ENCODE measurements at places on chromosomes 13 and 19.

- DNase-seq = no peak
Measured at GRCh38 chr13:112675366-112675756, 14.5 kb upstream of the ATP11A start.

GRCh38 chr13:55992145-55992544 is 1148.6 kb upstream of the PRR20A start:
- DNase-seq = no peak

- DNase-seq = no peak
Measured at GRCh38 chr13:28540612-28541011, 45.7 kb upstream of the FLT1 start.

- DNase-seq = no peak
Measured at GRCh38 chr13:56352361-56352760, 788.4 kb upstream of the PRR20A start.

GRCh38 chr13:77511552-77511951 is 24.0 kb upstream of the SCEL start:
- no peak for DNase-seq

GRCh38 chr13:38687246-38688229 is 661 bp downstream of the FREM2 start:
- DNase-seq = no peak

- no peak for DNase-seq
Measured at GRCh38 chr19:56866538-56866937, 26.0 kb upstream of the PEG3 start.

- no peak for DNase-seq
Measured at GRCh38 chr13:100789968-100790367, 115.4 kb upstream of the TMTC4 start.

GRCh38 chr19:2359992-2360685 is at the start of gene TMPRSS9:
Gene TMPRSS9, plus strand, starts transcription at chr19:2360265. Its CDS starts 29,521 bp downstream, at chr19:2389786.
- no peak for DNase-seq

DNA sequence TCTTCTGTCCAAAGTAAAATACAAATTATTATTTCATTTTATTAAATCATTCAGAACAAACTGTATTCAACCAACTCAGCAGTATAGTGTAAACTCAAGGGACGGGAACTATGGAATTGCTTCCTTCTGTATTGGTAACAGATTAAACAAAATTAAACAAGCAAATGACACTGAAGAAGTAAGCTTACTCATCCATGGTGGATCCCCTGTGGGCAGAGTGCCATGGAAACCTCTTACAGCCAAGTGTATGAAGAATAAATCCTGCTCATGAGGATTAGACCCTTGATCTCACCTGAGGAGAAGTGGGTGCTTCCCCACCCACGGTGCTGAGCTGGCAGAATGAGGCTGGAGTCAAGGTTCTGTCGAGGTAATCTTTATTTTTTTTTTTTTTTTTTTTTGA is 18.0 kb upstream of the RFXAP start:
- DNase-seq = no peak

- no peak for DNase-seq
Measured at GRCh38 chr19:50556282-50557008, 11.8 kb downstream of the LRRC4B start.

- no peak for DNase-seq
Measured at GRCh38 chr13:53357582-53357981, 329.0 kb downstream of the OLFM4 start.

GRCh38 chr19:2551864-2552185 is 75.9 kb downstream of the GADD45B start:
- no peak for DNase-seq

GRCh38 chr19:49224879-49225278 is 67.3 kb downstream of the TRPM4 start:
- DNase-seq = no peak

- DNase-seq = no peak
Measured at GRCh38 chr19:47363758-47364531, 14.8 kb downstream of the DHX34 start.

DNA sequence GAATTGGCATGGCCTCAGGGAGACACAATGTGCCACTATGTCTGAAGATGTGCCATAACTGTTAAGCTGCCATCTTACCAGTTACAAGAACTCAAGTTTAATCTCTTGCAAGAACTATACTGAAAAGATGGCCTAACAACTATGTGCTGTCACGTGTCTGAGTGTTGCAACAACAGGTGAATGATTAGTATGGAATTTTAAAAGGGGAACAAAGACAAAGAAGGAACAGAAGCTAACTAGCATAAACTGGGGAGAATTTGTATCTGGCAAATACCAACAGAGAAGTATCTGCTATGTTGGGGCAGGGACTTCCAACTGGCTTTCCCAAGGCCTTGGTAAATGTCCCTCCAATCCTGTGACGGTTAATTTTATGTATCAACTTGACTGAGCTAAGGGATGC is 11.5 kb upstream of the ACOD1 start:
- no peak for DNase-seq

- DNase-seq = no peak
Measured at GRCh38 chr19:44807162-44807561, 1.7 kb upstream of the BCAM start.

DNA sequence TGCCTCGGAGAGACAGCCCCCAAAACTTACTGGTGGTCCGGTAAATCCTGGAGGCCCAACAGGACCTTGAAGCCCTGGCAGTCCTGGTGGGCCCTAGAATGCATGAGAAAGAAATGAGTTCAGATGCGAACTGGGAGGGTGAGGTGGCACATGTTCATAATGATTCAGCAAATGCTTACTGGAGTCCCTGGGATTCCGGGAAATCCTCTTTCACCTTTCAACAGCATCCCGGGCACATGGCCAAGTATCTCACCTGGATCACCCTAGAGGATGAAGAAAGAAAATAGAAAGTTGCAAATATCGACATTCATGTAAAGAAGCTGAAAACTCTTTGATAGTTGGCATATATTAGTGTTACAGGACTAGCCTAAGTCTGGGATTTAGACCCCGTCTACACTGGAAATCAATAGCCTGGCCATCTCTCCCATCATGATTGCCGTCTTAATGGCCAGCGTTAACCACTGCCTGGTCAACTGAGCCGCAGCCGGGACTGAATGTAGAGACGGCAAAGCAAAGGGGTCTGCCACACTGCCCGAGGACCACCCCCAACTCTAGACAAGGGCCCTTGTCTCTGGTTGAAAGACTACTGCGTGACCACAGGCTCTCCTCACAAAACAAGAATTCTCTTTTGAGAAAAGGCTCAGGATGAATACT is 96.9 kb downstream of the COL4A1 start:
- DNase-seq = no peak

DNA sequence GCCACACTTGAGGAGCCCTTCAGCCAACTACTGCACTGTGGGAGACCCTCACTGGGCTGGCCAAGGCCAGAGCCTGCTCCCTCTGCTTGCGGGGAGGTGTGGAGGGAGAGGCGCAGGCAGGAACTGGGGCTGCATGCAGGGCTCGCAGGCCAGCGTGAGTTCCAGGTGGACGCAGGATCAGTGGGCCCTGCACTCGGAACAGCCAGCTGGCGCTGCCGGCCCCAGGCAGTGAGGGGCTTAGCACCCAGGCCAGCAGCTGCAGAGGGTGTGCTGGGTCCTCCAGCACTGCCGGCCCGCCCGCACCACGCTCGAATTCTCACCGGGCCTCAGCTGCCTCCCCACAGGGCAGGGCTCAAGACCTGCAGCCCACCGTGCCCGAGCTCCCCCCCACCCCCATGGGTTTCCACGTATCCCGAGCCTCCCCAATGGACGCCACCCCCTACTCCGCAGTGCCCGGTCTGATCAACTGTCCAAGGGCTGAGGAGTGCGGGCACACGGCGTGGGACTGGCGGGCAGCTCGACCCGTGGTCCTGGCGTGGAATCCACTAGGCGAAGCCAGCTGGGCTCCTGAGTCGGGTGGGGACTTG is 1293.8 kb upstream of the PCDH9 start:
- DNase-seq = no peak

- no peak for DNase-seq
Measured at GRCh38 chr13:78592584-78592983, 10.8 kb downstream of the POU4F1 start.

- DNase-seq = no peak
Measured at GRCh38 chr13:52419080-52419479, 13.1 kb upstream of the THSD1 start.

DNA sequence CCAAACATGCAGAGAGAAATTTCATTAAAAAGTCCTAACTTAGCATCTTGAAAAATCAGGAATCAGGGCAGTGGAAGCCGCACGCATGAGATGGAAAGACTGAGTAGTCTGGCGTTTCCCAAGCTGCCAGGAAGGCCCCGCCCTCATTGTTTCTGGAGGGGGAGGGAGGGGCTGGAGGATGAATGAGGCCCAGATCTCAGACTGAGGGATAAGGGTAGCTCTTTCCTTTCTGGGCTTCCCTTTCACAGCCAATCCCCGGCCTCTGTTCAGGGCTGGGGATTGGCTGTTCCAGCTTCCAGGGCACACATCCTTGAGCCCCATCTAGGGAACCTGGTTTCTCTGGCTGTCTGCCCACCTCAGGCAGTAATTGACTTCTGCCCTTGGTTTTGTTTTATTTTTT is 7.3 kb downstream of the C19orf53 start:
- no peak for DNase-seq

GRCh38 chr13:112481458-112481857 is 105.3 kb downstream of the SPACA7 start:
- DNase-seq = no peak

DNA sequence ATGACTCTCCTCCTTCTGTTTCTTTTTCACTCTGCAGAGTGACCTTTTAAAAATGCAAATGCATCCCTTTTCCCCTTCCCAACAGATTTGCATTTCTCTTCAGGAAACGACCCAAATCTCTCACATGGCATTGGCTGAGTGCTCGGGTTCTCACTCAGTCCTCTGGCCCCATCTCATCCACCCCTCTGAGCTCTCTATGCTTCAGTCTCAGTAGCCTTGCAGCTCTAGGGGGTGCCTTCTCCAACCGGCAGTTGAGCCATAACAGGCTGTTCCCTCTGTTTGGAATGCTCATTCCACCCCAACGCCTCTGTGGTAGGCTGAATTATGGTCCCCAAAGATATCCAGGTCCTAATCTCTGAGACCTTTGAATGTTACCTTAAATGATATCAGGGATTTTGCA is 78.2 kb downstream of the AKAP11 start:
- DNase-seq = no peak

GRCh38 chr13:104296286-104296685 is 1230.1 kb upstream of the SLC10A2 start:
- no peak for DNase-seq

- DNase-seq = no peak
Measured at GRCh38 chr19:1471010-1471514, 8.0 kb downstream of the C19orf25 start.

DNA sequence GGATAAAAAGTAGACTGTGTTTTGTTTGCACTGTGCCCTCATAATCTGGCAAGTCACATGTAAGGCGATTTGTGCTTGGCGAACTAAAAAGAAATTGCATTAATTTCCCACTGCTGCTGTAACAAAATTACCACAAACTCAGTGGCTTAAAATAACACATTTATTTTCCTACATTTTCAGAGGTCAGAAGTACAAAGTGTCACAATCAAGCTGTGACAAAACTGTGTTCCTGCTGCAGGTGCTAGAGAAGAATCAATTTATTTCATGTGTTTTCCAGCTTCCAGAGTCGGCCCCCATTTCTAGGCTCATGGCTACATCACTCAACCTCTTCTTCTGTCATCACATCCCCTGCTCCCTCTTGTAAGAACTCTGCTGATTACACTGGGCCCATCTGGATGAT is 158.6 kb upstream of the UFM1 start:
- no peak for DNase-seq

DNA sequence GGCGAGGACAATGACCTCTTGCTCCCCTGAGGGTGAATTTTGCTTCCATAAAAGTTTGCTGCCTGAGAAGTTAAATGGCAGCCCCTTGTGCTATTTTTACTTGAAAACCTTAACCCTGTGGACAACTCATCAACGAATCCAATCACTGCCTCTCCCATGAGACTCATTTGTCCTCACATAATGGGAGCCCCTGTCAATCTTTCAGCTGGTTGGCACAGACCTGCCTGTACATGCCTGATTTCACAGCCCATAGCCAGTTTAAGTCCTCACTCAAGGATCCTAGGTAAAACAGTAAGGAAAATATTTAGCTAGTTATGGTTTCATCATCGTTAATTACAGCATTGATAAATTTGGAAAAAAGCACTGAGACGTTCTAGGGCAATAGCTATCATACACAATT is 207.4 kb downstream of the NHLRC3 start:
- no peak for DNase-seq

GRCh38 chr13:89752394-89752793 is 1595.1 kb upstream of the MIR17HG start:
- DNase-seq = no peak

DNA sequence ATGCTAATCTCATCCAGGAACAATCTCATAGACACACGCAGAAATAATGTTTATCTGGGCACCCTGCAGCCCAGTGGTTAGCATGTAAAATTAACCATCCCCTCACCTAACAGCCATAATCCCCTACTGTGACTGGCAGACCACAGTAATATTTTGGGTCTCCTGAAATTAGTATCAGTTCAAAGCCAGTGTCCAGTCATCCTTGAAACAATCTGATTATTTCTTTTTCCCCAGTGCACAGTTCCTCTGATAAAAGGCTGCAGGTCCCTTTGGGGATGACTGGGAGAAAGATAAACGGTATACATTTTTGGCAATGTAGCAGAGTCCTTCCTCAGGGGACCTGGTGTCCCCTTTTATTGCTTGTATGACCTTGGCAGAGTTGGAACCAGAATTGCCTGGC is 50.4 kb upstream of the CYSLTR2 start:
- DNase-seq = no peak

- no peak for DNase-seq
Measured at GRCh38 chr19:40216013-40216776, 2.0 kb downstream of the TTC9B start.

GRCh38 chr19:19388568-19389555 is 16.6 kb upstream of the GATAD2A start:
- DNase-seq = no peak

DNA sequence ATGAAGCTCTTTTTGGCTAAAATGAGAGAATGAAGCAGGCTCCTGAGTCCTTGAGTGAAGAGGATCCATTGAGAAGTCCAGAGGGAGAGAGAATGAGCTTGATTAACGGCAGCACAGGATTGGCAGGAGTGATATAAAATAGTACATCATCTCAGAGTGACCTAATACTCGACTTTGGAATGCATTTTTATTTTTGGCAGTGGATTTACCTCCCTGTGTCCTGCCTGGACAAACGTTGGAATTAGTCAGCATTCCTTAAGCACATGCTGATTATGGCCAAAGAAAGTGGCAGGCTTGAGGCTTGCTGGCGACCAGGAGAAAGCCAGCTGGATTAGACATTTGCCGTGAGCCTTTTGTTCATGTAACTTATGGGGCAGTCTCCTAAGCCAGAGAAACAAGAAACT is 22.9 kb downstream of the LRCH1 start:
- no peak for DNase-seq

- DNase-seq = no peak
Measured at GRCh38 chr19:13398780-13399726, 107.2 kb downstream of the CACNA1A start.

GRCh38 chr19:29404015-29404414 is 121.8 kb upstream of the VSTM2B start:
- no peak for DNase-seq

DNA sequence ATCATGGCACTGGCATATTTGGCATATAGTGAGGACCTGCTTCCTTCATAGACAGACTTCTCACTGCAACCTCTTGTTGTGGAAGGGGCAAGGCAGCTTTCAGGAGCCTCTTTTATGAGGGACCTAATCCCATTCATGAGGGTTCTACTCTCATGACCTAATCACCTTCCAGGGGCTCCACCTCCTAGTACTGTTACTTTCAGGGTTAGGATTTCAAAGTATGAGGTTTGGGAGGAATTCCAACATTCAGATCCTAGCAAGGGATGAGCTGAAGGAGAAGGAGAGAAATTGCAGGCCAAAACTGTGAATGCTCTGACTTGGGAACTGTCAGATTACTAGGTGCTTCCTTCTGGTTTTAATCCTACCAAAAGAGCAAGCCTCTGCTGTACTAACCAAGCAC is 87.8 kb downstream of the LMO7 start:
- no peak for DNase-seq
